ENCODE measurements at places on chromosomes 11 and 22.

DNA sequence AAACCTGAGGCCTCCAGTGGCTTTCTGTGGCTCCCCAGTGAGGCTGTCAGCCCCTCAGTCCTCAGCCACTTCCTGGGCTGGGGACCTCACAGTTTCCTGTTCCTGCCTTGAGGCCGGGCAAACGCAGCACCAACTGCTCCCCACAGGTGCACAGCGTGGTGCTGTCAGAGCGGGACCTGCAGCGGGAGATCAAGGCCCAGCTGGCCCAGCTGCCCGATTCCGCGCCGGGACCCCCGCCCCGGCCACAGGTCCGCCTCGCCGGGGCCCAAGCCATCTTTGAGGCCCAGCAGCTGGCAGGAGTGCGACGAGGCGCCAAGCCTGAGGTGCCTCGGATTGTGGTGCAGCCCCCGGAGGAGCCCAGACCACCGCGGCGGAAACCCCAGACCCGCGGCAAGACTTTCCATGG, 5.4 kb downstream of the TBC1D10C start:
- no peak for DNase-seq

DNA sequence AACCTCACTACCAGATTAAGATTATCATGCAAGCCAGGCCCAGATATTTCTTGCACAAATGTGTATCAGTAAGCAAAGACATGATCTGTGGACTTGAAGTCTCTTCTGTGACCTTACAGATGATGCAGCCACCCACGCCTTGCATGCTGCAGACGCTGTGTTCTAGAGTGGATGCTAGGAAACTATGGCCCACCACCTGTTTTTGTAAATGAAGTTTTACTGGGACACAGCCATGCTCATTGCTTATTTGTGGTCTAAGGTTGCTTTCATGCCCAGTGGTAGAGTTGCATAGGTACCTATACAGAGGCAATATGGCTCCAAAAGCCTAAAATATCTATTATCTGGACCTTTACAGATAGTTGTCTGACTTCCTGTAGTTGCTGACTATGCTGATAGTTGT, 47.5 kb upstream of the SORL1-AS1 start:
- no peak for DNase-seq

DNA sequence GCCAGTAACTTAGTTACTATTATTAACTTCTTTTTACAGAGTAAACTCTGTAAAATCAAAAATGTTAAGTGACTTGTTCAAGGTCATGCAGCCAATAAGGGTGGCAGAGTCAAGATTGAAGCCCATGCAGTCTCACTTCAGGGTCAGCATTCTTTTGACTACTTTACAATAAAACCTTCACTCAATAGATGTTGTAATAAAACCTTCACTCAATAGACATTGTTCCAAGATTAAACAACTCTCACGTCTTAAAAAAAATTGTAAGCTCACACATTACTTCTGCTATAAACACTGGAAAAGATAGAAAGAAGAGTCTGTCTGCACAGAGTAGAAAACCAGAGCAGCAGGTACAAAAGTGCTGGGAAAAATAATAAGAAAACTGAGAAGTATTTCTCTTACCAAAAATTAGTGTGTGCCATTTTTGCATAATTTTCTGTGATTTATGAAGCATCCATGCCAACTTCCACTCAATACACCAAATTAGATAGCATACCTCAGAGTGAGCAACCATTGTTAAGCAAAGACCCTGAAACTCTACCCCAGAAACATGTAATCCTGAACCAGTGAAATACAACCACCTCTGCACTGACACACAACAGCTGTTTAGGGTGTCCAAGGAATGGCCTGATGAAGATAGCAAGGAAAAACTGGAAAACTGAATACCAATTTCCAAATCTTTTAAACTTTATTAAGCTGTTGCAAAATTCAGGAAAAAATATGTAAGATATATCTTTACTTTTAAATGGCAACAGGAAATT, 4.9 kb upstream of the SOX6 start:
- no peak for DNase-seq

GRCh38 chr11:125402435-125402834, 93.6 kb downstream of the FEZ1 start:
- no peak for DNase-seq

GRCh38 chr11:35675901-35676610, 13.5 kb downstream of the TRIM44 start:
- no peak for DNase-seq
